ENCODE measurements at places on chromosomes 13 and 19. TPM values are rescaled to one million over a fixed set of nuclear protein-coding genes. Genes with fewer than 3 reads are reported as not detected.

Gene ZNF578
- total RNA-seq = 0.26 TPM

- peaks cover 11% of the 10 kb centered on the region for H3K4me1 ChIP-seq
- no peak overlapping the region for H3K4me3 ChIP-seq
- peaks cover 8% of the 10 kb centered on the region for H3K36me3 ChIP-seq
- no peak for DNase-seq
- no peak overlapping the region for H3K27ac ChIP-seq
These were observed 4.3 kb upstream of the HOMER3 start for GRCh38 chr19:18945297-18945696.

Gene KDELR1
- 325 TPM for total RNA-seq

GRCh38 chr19:33396701-33397535 is 23.4 kb downstream of the CEBPG start:
- H3K4me1 ChIP-seq = peaks cover 19% of the 10 kb centered on the region
- peaks cover 3% of the 10 kb centered on the region for H3K36me3 ChIP-seq
- peak; percentile 34 for DNase-seq

Gene RNF225
- total RNA-seq = not detected

Gene MEIOSIN
- not detected for total RNA-seq

Gene CRX
- total RNA-seq = not detected

Gene ZGLP1
- 8.2 TPM for total RNA-seq

DNA sequence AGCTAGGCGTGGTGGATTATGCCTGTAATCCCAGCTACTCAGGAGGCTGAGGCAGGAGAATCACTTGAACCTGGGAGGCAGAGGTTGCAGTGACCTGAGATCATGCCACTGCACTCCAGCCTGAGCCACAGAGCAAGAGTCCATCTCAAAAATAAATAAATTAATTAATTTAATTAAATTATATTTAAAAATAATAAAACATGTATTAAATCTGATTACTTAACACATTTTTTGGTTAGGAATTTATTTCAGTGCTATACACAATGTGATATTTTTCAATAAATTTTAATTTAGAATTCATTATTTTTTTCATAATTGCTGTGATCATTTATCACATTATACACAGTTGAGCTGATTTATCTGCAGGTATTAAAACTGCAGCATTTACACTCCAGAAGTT is 1101.5 kb upstream of the MIR17HG start:
- no peak overlapping the region for H3K27ac ChIP-seq
- H3K4me1 ChIP-seq = no peaks in the 10 kb centered on the region
- no peak for DNase-seq

- H3K27me3 ChIP-seq = peaks cover 13% of the 10 kb centered on the region
- H3K4me3 ChIP-seq = peak overlapping the region; percentile 47
- no peak for DNase-seq
- H3K4me1 ChIP-seq = no peaks in the 10 kb centered on the region
- peak overlapping the region; percentile 26 for H3K27ac ChIP-seq
These were observed 7.1 kb upstream of the KLK5 start for GRCh38 chr19:50959731-50960500.

GRCh38 chr19:17618281-17618903 is 62.9 kb downstream of the COLGALT1 start:
- H3K27me3 ChIP-seq = peaks cover 8% of the 10 kb centered on the region
- no peaks in the 10 kb centered on the region for H3K4me1 ChIP-seq
- no peak overlapping the region for H3K4me3 ChIP-seq
- DNase-seq = no peak

DNA sequence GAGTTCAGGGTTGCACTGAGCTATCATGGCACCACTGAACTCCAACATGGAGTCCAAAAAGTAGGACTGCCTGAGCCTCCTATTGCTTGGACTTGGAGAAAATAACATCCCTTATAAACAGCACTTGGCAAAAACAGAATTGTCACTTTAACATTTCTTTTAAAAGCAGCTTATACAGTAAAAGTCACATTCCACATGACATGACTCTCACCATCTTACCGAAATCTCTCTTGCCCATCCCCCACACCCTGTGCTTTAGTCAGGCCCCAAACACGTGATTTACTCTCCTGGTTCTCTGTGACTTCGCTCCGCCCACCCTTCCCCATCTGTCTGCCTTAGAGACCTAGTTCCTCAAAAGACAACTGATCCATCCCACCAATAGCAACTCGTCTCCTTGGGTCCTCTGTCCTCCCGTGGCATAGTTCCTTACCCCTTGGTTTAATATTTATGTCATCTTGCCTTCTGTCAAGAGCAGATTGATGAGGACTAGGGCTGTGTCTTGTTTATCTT is 4.6 kb downstream of the SAFB start:
- H3K4me3 ChIP-seq = peak overlapping the region; percentile 75
- no peak for DNase-seq
- H3K27ac ChIP-seq = peak overlapping the region; percentile 86

DNA sequence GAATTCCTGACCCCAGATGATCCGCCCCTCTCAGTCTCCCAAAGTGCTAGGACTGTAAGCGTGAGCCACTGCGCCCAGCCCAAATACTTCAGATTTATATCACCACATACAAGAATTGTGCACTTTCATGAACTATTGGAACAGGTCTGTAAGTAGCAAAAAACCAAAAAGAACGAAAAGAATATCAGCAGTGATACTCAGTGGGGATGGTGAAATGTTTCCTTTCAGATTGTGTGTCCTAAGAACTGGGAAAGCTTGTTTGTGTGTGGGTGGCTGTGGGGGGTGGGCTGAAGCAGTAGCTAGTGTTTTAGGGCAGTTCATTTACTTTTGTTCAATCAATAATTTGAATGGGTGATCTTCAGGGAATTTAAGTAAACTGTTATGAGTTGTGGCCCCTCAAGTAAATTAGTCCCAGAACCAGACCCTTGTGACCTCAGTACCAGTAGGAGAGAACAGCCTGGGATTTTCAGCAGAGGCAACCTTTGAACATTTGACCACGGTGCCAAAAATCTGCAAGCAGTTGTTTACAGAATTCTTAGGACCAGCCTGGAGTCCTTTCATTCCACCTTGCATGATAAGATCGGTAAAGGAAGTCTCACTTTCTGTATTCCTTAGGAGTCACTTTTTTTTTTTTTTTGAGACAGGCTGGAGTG is 106.6 kb downstream of the LRCH1 start:
- DNase-seq = no peak
- H3K27me3 ChIP-seq = no peaks in the 10 kb centered on the region
- H3K4me1 ChIP-seq = peaks cover 62% of the 10 kb centered on the region
- H3K27ac ChIP-seq = peak overlapping the region; percentile 82

DNA sequence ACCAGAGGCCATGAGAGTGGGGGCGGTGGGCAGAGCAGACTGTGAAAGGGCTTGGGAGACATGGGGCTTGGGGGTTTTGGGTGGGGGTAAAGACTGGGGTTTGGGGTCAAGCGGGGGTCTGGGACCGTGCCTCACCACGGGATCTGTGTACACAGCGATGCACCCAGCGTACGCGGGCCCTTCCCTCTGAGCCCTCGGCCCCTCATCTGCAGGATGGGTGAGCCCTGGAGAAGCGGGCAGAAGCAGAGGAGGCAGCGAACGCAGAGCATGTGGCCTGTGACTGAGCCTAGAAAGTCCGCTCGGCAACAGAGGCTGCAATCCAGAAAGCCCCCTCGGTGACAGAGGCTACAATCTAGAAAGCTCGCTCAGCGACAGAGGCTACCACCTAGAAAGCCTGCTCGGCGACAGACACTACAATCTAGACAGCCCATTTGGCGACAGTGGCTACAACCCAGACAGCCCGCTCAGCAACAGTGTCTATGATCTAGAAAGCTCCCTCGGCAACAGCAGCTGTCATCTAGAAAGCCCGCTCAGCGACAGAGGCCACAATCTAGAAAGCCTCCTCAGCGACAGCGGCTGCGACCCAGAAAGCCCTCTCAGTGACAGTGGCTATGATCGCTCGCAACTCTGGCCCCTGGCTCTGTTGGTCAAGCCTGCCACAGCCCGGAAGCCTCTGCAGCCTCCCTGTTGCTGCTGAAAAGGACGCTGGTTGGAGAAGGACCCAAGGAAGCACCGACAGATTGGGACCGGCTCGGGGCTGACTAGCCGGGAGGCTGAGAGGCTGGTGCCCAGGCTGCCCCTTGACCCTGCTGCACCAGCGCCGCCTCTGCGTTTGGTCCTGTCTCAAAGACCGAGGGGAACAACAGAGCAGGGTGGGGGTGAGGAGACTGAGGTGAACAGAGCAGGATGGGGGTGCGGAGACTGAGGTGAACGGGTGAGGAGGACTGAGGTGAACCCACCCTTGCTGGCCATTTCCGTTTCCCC is 68.6 kb downstream of the SPACA7 start:
- no peaks in the 10 kb centered on the region for H3K4me1 ChIP-seq
- no peak for DNase-seq
- no peak overlapping the region for H3K27ac ChIP-seq
- peaks cover 1% of the 10 kb centered on the region for H3K27me3 ChIP-seq
- H3K36me3 ChIP-seq = peaks cover 6% of the 10 kb centered on the region
- no peak overlapping the region for H3K4me3 ChIP-seq

DNA sequence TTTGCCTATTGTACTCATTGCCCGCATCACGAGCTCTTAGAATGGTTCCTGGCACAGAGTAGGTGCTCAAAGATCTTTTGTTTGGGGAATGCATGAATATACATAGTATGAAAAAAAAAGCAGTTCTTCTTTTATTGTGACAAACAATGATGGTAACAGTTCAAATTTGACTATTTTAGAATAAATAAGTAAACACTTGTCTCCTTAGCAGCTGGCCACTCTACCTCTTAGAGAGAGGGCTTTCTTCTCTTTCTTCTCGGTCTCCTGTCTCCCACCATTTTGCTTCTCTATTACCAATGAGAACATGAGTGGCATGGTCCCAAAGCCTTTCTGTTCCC is 639 bp upstream of the SLAIN1 start:
- H3K4me3 ChIP-seq = peak overlapping the region; percentile 88
- H3K36me3 ChIP-seq = no peaks in the 10 kb centered on the region
- peaks cover 4% of the 10 kb centered on the region for H3K4me1 ChIP-seq
- no peak for DNase-seq

- no peak overlapping the region for H3K27ac ChIP-seq
- no peaks in the 10 kb centered on the region for H3K27me3 ChIP-seq
- H3K4me1 ChIP-seq = no peaks in the 10 kb centered on the region
These were observed 376.1 kb downstream of the LMO7 start for GRCh38 chr13:76012091-76012721.

DNA sequence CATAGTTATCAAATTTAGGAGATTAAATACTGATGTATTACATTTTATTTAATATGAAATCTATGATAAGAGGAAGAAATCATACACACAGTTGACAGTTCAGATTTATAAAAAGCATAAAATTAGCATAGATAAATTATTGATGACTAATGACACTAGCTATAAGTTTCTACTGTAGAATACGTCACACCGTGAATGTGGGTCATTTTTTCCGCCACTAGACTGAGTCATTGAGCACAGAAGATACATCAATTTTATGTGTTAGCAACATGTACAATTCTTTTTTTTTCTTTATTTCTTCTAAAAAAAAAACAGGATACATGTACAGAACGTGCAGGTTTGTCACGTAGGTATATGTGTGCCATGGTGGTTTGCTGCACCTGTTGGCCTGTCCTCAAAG is 22.2 kb downstream of the AP2S1 start:
- no peaks in the 10 kb centered on the region for H3K36me3 ChIP-seq
- peaks cover 5% of the 10 kb centered on the region for H3K27me3 ChIP-seq
- DNase-seq = no peak
- H3K4me3 ChIP-seq = no peak overlapping the region

GRCh38 chr19:35715981-35716800 is 1.6 kb upstream of the KMT2B start:
- H3K4me1 ChIP-seq = peaks cover 22% of the 10 kb centered on the region
- peaks cover 4% of the 10 kb centered on the region for H3K36me3 ChIP-seq
- peak overlapping the region; percentile 96 for H3K4me3 ChIP-seq
- H3K27ac ChIP-seq = peak overlapping the region; percentile 82

- H3K4me3 ChIP-seq = no peak overlapping the region
- H3K27ac ChIP-seq = no peak overlapping the region
- H3K4me1 ChIP-seq = no peaks in the 10 kb centered on the region
- DNase-seq = no peak
These were observed 6.1 kb upstream of the SERPINE3 start for GRCh38 chr13:51333421-51333820.

Gene TNNI3
- total RNA-seq = not detected

Gene FFAR1
- total RNA-seq = not detected

Gene CARS2
- total RNA-seq = 36.0 TPM

- peaks cover 6% of the 10 kb centered on the region for H3K27me3 ChIP-seq
- H3K36me3 ChIP-seq = peaks cover 52% of the 10 kb centered on the region
- H3K27ac ChIP-seq = no peak overlapping the region
- no peak for DNase-seq
- peaks cover 4% of the 10 kb centered on the region for H3K4me1 ChIP-seq
These were observed 58.3 kb downstream of the ZMYM2 start for GRCh38 chr13:20016649-20017364.

DNA sequence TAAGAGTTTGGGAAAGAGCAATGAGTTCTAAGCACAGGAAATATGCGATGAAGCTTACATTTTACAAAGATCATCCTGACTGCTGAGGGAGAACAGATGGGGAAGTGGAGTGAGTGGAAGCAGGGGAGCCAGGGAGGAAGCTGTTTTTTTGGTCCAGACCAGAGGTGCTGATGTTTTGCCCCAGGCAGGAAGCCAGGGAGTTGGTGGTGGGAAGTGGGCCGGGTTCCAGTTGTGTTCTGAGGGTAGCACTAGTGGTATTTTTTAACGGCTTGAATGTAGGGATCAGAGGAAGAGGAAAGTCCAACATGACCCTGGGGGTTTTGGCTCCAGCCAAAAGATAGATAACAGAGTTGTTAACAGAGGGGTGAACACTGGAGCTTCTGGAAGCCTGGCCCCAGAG is 20.7 kb upstream of the OLFM4 start:
- no peak overlapping the region for H3K27ac ChIP-seq
- H3K4me3 ChIP-seq = no peak overlapping the region
- H3K4me1 ChIP-seq = peaks cover 6% of the 10 kb centered on the region

GRCh38 chr13:75321084-75321483 is 160.9 kb downstream of the TBC1D4 start:
- DNase-seq = no peak
- H3K27ac ChIP-seq = no peak overlapping the region
- H3K4me1 ChIP-seq = peaks cover 46% of the 10 kb centered on the region

DNA sequence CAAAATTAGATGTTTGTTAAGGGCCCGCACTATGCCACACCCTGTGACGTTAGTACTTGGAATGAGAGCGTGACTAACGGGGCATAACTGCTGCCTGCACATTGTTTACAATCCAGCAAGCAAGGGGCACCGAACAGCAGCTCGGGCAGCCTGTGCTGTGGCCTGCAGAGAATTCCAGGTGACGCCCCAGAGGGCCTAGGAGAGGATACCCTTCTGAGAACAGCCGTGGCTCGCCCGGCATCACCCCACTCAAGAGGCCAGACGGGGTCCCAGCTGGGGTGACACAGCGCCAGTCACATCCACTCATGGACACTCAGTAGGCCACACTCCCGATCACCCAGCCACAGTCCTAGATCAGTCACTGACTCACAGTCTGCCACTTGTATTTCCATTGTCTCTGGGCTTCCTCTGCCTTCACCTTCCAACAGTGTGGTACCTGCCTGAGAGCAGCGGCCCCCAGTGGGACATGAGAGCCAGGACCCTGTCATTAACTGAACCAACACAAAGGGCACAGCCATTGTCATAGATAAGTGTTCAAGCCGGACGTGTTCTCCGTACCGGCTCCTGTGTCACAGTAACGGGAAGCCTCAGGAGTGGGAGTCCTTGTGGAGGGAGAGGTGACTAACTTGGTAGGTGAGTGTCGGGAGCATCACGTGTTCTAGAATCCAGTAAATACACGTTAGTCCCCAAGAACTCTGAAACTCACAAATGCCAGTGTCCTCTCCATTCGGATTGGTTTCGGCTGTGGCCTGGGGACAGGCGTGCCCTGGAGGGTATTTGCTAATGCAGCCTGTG is 7.5 kb downstream of the ZNF331 start:
- no peak overlapping the region for H3K4me3 ChIP-seq
- no peak overlapping the region for H3K27ac ChIP-seq
- H3K4me1 ChIP-seq = peaks cover 20% of the 10 kb centered on the region
- H3K27me3 ChIP-seq = peaks cover 3% of the 10 kb centered on the region

Gene KBTBD7
- 9.0 TPM for total RNA-seq

All from endothelial cell (in vitro differentiated cells).